ENCODE measurements at places on chromosomes 5 and 9.
A peak's percentile ranks its signal among the peaks of the same experiment; 100 is the strongest.

DNA sequence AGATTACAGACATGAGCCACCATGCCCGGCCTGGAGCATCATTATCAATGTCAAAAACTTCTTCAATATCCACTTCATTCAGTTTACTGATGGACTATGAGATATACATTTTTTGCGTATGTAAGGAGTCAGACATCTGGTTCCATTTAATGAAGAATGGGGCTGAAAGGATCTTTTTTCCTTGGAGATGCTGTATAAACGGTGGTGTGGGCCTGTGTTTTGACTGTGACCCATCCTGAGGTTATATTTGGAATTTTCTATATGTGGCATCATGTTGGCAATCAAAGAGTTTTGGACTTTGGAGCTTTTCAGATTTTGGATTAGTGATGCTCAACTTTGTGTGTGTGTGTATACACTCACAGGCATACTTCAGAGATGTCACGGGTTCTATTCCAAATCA is 85.7 kb upstream of the FBXL17 start:
- DNase-seq, result no peak

DNA sequence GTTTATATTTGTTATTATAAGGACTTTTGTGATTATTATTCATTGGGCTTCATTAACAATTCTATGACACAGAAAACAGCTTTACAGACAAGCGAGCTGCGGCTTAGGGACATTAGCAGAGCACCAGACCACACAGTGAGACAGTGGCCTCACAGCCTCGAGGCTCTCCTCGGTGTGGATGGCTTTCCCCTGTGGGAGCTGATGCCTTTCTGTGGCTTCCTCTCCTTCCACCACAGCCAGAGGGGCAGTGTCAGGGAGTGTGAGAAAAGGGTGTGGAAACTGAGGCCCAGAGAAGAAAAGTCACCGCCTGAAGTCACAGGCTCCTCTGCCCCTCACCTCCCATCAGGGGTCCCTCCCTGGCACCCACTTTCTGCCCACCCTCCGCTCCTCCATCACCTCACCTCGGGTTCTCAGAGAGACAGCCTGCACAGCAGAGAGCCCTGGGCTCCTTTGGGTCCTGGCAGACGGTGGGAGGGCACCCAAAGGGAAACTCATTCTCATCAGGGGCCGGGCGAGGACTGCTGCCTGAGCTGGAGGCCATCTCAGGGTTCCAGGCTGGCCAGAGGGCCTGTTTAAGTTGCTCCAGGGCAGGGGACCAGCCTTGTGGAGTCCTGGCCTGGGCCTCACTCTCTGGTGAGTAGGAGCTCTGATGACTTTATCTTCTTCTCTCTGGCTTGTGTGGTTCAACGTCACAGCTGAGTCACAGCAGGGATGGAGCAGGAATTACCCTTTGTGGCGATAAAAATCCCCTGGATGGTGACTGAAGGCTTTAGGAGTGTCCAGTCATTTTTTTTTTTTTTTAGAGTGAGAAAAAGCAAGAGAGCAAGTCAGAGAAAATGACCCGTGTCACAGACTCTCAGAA is 830 bp downstream of the TRAF1 start:
- DNase-seq, result peak; percentile 84

- DNase-seq, result no peak
Measured at GRCh38 chr5:131265311-131265803, 1.5 kb downstream of the CDC42SE2 start.

GRCh38 chr5:108028412-108028811 is 353.5 kb downstream of the FBXL17 start:
- DNase-seq, result no peak

- DNase-seq, result no peak
Measured at GRCh38 chr5:81316571-81316970, 15.2 kb downstream of the ZCCHC9 start.

- no peak for DNase-seq
Measured at GRCh38 chr5:64229163-64229774, 63.6 kb downstream of the RNF180 start.

DNA sequence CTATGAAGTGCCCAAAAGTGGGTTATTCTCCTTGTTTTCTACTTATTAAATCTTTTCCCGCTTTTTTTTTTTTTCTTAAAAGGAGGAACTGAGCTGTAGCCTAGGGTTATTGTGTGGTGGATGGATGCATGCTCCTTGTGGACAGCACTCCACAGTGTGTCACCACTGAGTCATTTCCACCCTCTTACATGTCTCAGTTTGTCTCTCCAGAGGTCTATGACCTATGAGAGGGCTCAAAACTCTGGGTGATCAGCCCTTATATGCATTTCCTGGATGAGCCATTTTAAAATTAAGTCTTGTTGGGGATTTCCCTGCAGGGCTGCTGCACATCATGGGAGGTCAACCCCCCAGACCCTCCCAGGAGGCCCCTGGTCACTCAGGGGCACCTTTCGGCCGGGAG is 102.2 kb upstream of the MOCS2 start:
- no peak for DNase-seq

DNA sequence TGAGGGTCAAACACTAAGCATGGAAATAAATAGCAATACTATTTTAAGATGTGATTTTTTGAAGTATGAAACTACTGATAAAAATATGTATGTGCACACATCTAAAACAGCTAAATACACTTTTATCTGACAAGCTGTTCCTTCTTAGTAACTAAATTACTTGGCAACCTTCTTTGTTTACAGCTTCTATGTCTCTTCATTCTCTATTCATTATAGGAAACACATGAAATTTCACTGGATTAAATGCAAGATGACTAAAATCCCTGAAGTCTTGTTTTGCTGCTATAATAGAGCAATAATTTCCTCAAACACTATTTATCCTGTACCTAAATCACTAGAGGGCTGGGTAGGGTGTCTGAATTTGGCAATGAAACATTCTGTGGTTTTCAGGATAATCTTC is 11.7 kb downstream of the RICTOR start:
- DNase-seq, result no peak

- DNase-seq, result no peak
Measured at GRCh38 chr9:112184946-112185345, 9.8 kb upstream of the SUSD1 start.

DNA sequence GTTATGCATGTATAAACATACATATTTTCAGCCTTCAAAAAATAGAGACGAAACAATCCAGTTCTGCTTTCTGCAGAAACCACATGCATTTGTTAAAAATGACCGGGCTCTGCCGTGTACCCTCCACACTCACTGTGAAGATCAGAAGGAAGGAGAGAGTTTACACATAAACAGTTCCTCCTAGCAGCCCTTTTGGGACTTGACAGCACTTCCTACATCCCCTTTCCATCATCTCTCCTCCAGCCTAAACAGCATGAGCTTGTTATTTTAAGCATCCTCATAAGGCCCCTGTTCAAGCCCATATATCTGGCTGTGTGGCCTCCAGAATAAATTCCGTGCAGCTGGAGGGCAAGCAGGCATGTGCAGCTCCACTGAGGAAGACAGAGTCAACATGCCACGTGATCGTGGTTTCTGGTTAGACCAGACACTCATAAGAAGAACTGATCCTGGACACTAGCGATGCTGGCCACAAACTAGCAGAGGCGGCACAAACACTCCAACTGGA is 42.2 kb downstream of the NIPAL4 start:
- DNase-seq, result no peak

- peak; percentile 93 for DNase-seq
Measured at GRCh38 chr9:133356391-133357091, at the start of the genes SURF1 and SURF2. TSS of gene SURF1 (minus strand) at chr9:133356487. CDS start at chr9:133356453, 34 bp downstream. TSS of gene SURF2 (plus strand) at chr9:133356550. CDS start at chr9:133356593, 43 bp downstream.

DNA sequence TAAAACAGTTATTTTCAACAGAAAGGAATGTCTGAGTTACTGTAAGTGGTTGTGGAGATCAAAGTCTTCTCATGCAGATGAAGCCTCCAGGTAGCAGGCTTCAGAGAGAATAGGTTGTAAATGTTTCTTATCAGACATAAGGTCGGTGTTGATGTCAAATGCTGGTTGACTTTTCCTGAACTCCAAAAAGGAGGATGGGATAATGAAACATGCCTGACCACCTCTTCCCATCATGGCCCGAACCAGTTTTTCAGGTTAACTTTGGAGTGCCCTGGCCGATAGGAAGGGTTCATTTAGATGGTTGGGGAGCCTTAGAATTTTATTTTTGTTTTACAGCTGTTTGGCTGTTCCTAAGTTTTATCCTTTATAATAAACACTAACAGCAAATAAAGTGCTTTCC is 478.4 kb downstream of the ACTL7B start:
- no peak for DNase-seq

GRCh38 chr5:43855452-43855851 is 252.5 kb downstream of the NNT start:
- no peak for DNase-seq

- no peak for DNase-seq
Measured at GRCh38 chr5:24535646-24536045, 109.1 kb downstream of the CDH10 start.

DNA sequence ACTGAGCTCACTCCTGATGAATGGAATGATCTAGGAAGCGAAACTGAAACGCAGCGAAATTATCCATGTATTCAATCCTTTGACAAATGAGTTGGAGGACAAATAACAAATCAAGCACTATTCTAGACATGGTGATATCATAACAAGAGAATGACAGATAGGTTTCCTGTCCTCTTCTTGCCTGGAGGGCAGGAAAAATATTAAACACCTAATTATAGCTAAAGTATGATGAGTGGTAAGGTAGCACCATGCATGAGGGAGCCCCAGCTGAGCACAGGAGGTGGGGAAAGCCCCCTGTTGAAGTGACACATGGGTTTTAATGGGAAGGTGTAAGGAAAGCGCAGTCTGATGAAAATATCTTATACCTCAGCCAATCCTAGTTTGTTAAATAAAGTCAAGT is 225.2 kb downstream of the NPR3 start:
- no peak for DNase-seq

DNA sequence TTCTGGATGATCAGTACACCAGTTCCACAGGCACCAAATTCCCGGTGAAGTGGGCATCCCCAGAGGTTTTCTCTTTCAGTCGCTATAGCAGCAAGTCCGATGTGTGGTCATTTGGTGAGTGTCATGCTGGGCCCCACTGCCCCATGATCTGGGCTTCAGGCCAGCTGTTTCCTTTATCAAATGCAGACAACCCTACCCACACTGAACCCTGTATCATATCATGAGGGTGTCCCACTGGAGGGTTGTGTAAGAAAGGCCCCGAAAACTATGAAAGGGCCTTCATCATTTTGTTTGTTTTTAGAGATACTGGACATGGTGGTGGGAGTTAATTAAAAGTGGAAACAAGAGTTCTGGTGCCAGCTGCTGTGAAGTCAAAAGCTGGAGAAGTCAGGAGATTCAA is 20.0 kb upstream of the CYFIP2 start:
- no peak for DNase-seq

GRCh38 chr9:129237164-129237611 is 59.1 kb upstream of the IER5L start:
- DNase-seq, result peak; percentile 55

GRCh38 chr9:78026947-78027346 is 4.7 kb downstream of the GNAQ start:
- DNase-seq, result no peak

GRCh38 chr9:97794666-97795065 is 58.4 kb upstream of the FOXE1 start:
- DNase-seq, result no peak

DNA sequence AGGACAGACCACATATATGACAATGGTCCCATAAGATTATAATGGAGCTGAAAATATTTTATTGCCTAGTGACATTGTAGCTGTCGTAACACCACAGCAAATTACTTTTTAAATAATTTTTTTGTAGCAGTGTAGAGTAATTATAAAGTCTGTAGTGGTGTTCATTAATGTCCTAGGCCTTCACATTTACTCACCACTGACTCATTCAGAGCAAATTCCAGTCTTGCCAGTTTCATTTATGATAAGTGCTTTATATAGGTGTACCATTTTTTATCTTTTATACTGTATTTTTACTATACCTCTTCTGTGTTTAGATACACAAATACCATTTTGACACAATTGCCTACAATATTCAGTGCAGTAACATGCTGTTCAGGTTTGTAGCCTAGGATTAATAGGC is 67.6 kb downstream of the TLE4 start:
- DNase-seq, result no peak

- no peak for DNase-seq
Measured at GRCh38 chr5:88154891-88155290, 113.8 kb downstream of the TMEM161B start.

- DNase-seq, result no peak
Measured at GRCh38 chr5:94329115-94329514, 289.3 kb downstream of the KIAA0825 start.

DNA sequence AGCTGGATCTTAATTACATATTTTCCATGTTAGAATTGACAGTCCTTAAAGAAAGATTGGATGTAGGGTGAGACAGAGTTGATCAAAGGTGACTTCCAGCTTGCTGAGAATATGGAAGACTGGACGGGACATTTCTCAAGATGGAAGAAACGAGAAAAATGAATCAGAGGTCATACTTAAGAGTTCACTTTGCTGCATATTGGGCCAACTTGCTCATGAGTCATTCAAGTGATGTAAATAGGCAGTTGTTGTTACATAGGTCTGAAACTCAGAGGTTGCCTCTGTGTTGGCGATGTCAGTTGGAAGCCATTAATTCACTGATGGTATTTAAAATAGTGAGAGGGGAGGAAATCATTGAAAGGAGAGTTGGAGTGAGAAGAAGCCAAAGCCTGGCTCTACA is 132.8 kb downstream of the CD180 start:
- no peak for DNase-seq

DNA sequence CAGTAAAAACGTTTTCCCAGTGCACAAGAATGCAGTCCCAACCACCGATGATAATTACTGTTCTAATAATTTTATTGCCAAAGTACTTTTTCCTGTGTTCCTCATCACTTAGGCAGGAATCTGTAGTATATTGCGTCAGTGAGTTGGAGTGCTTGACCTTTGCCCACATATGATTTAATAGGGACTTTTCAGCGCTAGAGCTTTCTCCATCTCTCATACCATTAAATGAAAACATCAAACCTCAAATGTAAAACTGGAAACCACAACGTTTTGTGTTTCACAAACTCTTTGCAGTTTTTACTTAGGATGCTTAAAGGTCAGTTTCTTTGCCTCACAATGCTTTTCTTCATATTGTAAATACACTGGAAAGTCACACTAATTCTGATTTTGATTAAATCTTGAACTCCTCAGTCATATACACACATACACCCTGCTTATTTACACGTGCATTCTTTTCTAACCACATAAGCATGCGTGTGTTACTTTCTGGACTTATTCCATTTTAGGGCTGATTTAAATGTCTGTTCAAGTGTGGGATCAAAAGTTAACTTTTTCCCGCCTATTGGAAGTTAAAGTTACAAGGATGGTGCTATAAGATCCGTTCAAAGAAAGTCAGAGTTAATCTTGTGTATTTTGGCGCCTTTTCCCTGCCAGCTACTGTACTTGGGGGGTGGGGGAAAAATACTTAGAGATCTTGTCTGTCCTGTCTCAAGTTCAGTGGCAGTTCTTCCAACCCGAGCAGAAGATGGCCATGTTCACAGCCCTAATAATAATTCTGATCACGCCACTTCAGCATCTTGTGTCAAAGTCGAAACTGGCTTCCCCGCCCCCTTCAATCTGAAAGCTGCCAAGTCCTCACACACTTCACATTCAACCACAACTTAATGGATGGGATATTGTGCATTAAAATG is 6.6 kb upstream of the NFIB start:
- no peak for DNase-seq

DNA sequence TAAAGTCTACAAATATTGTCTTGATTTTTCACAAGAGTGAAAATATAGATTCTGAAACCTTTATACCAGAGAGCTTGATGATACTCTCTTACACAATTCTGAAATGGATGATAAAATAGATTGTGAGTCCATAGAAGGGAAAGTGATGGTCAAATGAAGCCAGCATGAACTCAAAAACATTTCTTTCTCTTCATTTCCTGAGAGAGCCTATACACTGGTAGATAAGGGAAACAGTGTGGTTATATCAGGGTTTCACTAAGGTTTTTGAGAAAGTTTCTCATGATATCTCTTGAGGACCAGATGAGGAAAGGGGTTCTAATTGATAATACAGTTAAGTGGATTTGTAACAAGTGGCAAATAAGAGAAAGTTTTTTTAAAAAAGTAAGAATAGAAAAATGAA is 254.1 kb downstream of the PJA2 start:
- DNase-seq, result no peak

Measured in activated naive CD4-positive, alpha-beta T cell treated with Interleukin-2 at 50 U/mL for 16 hours (primary cell).